ENCODE measurements at places on chromosomes 2 and 18. TPM values are rescaled to one million over a fixed set of nuclear protein-coding genes. Genes with fewer than 3 reads are reported as not detected.
A peak's percentile ranks its signal among the peaks of the same experiment; 100 is the strongest.

KIDINS220 gene
- total RNA-seq = 39.6 TPM

EVX2 gene
- total RNA-seq = not detected

G6PC2 gene
- total RNA-seq = not detected

CIB4 gene
- not detected for total RNA-seq

FZD7 gene
- total RNA-seq = 1.4 TPM

DNA sequence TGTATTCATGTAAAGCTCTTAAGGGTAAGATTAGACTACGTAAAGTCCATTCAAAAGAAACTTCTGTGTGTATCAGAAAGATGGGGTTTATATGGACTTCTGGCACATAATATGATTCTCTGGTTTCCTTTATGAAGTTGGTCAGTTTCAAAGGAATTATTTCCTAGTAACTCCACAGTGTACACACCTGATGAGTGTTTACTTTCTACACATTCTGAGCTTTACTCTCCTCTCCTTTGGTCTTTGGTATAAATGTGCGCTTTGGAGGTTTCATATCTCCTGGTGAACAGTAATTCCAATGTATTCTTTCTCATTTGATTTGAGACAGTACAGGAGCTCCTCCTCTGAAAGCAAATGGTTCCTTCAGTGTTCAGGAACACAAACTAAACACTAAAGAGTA, 88.1 kb downstream of the OXER1 start:
- no peak overlapping the region for H3K27ac ChIP-seq
- no peaks in the 10 kb centered on the region for H3K4me1 ChIP-seq
- no peak for DNase-seq
- H3K27me3 ChIP-seq = no peaks in the 10 kb centered on the region
- H3K4me3 ChIP-seq = no peak overlapping the region
- peaks cover 4% of the 10 kb centered on the region for H3K36me3 ChIP-seq

CYP1B1 gene
- 9.5 TPM for total RNA-seq

DNA sequence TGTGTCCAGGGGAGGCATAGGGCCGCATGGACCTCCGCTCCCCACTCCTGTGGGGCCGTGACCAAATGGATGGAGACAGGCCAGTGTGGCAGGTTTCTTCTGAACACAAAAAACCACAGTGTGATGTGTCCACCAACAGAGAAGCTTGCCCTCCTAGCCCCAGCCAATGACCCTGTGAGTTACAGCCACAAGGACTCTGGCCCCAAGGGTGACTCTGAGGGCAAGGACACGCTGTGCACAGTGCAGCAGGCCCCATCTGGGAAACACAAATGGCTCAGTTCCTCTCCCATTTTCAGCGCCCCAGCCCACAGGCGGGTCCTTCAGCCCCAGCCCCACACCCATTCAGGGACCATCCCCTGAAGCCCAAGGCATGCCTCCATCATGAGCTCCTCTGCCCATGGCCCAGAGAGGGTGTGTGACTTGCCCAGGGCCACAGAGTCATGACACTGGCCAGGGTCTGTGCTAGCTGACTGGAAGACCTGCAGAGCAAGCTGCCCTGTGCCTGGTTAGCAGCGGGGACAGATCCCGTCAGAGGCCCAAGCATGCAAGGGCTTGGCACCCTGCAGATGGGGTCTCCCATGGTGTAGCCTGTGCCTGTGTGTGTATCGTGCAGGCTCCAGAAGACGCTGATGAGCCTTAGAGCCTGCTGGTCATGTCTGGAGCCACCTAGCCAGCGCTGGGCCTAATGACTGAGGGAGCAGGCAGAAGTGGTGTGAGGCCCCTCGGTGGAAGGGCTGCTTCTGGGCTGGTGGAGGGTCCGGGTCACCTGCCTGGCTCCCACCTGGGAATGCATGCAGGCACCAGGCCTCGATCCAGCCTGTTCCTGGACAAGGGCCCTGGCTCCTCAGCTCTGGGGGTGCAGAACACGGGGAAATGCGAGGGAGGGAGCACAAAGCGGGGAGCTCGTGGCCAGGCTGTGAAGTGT, 47.7 kb downstream of the HS6ST1 start:
- H3K27ac ChIP-seq = no peak overlapping the region
- DNase-seq = no peak
- no peaks in the 10 kb centered on the region for H3K4me1 ChIP-seq
- H3K36me3 ChIP-seq = peaks cover 10% of the 10 kb centered on the region

GRCh38 chr2:27369471-27370025, 590 bp downstream of the EIF2B4 start:
- H3K27me3 ChIP-seq = no peaks in the 10 kb centered on the region
- peak overlapping the region; percentile 27 for H3K27ac ChIP-seq
- no peak for DNase-seq
- peaks cover 34% of the 10 kb centered on the region for H3K4me1 ChIP-seq

DNA sequence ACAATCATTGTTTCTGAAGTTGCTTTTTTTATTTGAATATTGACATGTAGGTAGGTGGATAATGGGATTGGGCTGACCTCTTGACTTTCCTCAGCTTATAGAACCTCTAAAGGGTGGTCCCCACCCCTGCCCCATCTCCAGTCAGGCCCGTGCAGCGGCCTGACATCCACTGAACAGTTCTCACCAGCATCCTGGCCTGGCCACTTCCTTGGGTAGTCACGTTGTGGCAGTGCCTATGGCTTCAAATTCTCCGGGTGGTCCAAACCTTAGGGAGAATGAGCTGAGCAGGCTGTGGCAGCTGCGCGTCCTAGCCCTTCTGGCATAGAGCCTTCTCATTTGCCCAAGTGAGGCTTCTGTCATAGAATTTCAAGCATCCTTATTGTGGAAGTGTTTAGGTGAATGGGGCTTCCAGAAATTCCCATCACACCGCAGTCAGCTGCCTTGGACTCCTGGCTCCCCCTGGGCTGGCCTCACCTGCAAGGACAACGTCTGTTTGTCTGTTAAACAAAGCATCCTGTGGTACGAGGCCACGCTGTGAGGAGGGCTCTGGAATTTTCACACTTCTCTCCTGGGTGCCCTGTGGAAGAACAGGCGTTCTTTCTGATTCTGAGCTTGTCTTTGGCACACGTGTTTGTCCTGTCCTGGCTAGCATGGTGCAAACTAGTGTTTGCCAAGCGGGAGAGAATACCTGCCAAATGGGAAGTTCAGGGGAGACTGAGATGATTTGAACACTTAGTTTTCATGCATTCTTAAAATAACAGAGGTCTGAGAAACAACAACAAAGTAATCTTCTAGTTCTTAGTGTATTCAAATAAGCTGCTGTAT, 31.8 kb upstream of the OTOS start:
- no peaks in the 10 kb centered on the region for H3K36me3 ChIP-seq
- H3K4me1 ChIP-seq = no peaks in the 10 kb centered on the region
- DNase-seq = no peak
- H3K4me3 ChIP-seq = no peak overlapping the region

- DNase-seq = peak; percentile 48
- peaks cover 7% of the 10 kb centered on the region for H3K36me3 ChIP-seq
- H3K4me1 ChIP-seq = peaks cover 64% of the 10 kb centered on the region
- H3K4me3 ChIP-seq = peak overlapping the region; percentile 19
These were observed 547.0 kb upstream of the ACVR2A start for GRCh38 chr2:147297820-147298219.

- H3K27ac ChIP-seq = no peak overlapping the region
- no peak overlapping the region for H3K4me3 ChIP-seq
- H3K4me1 ChIP-seq = peaks cover 16% of the 10 kb centered on the region
- DNase-seq = no peak
- no peaks in the 10 kb centered on the region for H3K36me3 ChIP-seq
- H3K27me3 ChIP-seq = peaks cover 7% of the 10 kb centered on the region
These were observed 63.6 kb upstream of the CAVIN2 start for GRCh38 chr2:191910518-191910917.

DNA sequence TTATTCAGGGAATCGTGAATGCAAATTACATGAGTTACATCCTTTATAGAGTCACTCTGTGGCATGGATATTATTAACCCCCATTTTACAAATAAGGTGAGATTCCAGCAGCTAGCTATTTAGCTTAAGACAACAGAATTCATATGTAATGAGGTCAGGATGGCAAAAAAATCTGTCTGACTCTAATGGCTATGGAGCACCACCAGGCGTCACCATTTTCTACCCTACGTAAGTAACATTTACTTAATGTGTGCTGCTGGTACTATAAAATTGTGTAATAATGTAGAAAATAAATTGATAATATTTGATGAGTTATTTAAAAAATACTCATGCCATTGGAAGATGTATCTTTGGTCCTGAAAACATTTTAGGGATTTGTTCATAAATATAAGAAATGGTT, 2040.1 kb upstream of the LRRTM1 start:
- DNase-seq = no peak
- peaks cover 2% of the 10 kb centered on the region for H3K36me3 ChIP-seq
- no peaks in the 10 kb centered on the region for H3K27me3 ChIP-seq
- no peak overlapping the region for H3K27ac ChIP-seq
- no peak overlapping the region for H3K4me3 ChIP-seq

GRCh38 chr2:219836647-219837177, 209.3 kb downstream of the SLC4A3 start:
- H3K4me3 ChIP-seq = no peak overlapping the region
- H3K27me3 ChIP-seq = no peaks in the 10 kb centered on the region
- H3K4me1 ChIP-seq = no peaks in the 10 kb centered on the region
- DNase-seq = no peak

DNA sequence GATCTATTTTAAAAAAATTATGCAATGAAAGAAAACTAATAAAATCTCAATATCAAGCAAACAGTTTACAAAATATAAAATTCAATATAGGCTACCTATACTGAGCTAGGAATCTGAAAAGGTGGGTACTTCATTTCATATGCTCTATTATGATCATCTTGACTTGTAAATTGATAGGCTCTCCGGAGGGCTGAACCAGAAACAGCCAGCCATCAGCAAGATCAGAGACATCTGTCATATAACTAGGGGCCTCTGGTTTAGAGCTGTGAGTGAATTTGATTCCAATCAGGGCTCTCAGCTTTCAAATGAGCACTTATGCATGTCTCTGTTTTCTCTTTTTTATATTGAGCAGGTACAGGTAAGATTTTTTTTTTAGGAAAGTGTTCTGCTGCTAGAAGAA, 114.2 kb downstream of the SPHKAP start:
- no peak overlapping the region for H3K27ac ChIP-seq
- no peaks in the 10 kb centered on the region for H3K4me1 ChIP-seq
- DNase-seq = no peak
- H3K27me3 ChIP-seq = no peaks in the 10 kb centered on the region

- H3K27ac ChIP-seq = no peak overlapping the region
- no peaks in the 10 kb centered on the region for H3K36me3 ChIP-seq
- peaks cover 10% of the 10 kb centered on the region for H3K4me1 ChIP-seq
- no peak for DNase-seq
These were observed 77.5 kb downstream of the CLHC1 start for GRCh38 chr2:55154525-55155030.

DNA sequence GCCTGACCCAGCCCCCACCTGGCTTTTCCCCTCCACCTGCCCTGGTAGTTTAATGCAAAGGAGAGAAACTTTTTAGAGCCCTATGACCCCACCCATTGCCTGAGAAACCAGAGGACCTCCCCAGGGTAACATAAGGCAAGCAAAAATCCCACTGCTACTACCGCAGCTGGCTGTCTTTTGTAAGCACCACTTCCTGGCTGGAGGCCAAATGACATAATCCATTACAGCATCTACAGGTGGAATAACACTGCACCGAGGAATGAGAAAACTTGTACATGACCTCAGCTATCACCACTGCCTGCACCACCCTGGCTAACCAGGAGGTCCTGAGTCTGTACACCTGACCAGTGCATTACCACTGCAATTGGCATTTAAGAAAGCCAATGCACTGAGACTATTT, 149.6 kb upstream of the GALNT5 start:
- H3K27me3 ChIP-seq = no peaks in the 10 kb centered on the region
- no peaks in the 10 kb centered on the region for H3K36me3 ChIP-seq
- H3K4me3 ChIP-seq = no peak overlapping the region
- H3K4me1 ChIP-seq = no peaks in the 10 kb centered on the region
- no peak overlapping the region for H3K27ac ChIP-seq

DNA sequence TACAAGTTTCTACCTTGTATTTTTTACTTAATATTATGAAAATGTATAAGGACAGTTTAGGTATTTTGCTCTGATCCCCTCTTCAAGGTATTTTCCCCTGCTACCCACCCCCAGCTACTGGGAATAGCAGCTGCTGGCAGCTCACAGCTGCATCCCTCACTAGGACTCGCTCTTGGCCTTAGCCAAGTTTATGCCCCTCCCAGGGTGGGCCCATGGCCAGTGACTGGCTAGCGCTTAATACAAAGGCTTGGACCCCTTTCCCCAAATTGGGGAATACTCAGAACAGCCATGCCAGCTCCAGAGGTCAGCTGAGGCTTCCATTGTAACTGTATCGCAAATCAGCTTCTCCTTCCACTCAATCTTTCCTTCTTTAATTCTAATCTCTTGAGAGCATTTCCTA, 131.3 kb downstream of the GFPT1 start:
- no peak for DNase-seq
- no peaks in the 10 kb centered on the region for H3K4me1 ChIP-seq
- peaks cover 5% of the 10 kb centered on the region for H3K36me3 ChIP-seq

GRCh38 chr2:54497763-54498680, 41.9 kb downstream of the SPTBN1 start:
- no peaks in the 10 kb centered on the region for H3K36me3 ChIP-seq
- H3K27ac ChIP-seq = no peak overlapping the region
- H3K27me3 ChIP-seq = no peaks in the 10 kb centered on the region
- H3K4me3 ChIP-seq = no peak overlapping the region
- no peak for DNase-seq

DNA sequence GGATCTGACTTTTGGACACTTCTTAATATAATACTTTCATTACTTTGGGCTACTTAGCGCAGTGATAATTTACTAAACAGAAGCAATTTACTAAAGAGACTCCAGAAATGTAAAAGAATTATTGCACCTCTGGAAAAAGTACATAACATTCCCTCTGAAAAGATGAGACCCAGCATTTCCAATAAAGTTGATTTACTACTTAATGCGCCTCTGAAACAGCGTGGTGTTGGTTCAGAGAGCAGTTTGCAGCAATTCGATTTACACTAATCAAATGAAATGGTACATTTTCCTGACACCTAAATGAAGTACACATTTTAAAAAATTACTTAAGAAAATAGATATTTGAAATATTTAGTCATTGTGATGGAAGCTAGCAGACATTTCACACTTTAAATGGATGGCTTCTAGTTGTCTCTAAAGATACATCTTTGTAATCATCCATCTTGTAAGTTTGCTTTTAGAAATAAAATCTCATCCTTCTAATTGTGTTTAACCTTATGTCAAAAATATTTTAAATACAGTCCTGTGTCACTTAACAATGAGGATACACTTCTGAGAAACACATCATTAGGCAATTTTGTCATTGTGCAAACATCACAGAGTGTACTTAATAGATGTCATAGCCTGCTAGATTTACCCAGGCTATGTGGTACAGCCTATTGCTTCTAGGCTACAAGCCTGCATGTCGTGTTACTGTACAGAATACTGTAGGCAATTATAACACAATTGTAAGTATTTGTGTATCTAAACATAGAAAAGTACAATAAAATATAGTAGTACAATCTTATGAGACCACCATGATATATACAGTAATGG, 284.6 kb upstream of the UBE2E3 start:
- H3K4me3 ChIP-seq = no peak overlapping the region
- no peaks in the 10 kb centered on the region for H3K4me1 ChIP-seq
- H3K27ac ChIP-seq = no peak overlapping the region
- H3K36me3 ChIP-seq = no peaks in the 10 kb centered on the region
- H3K27me3 ChIP-seq = no peaks in the 10 kb centered on the region
- no peak for DNase-seq

Data from activated T-cell treated with anti-CD3 and anti-CD28 coated beads, Interleukin-2, amount 50 U/mL, for 72 hours (primary cell).